NCI-H524 (cell line): ENCODE measurements at places on chromosomes 3 and 15.

- DNase-seq = peak; percentile 61
These were observed at the start of gene STAC for GRCh38 chr3:36380221-36381031. Gene STAC (plus strand): TSS chr3:36380504. CDS start chr3:36380644, 140 bp downstream.

- DNase-seq = no peak
These were observed 125.2 kb upstream of the ARHGEF3 start for GRCh38 chr3:56926947-56927282.

GRCh38 chr15:70748281-70748747, 15.0 kb downstream of the UACA start:
- DNase-seq = no peak

GRCh38 chr3:190517687-190518086, 3.8 kb downstream of the IL1RAP start:
- no peak for DNase-seq

GRCh38 chr3:13706451-13706850, 157.5 kb downstream of the FBLN2 start:
- DNase-seq = no peak

DNA sequence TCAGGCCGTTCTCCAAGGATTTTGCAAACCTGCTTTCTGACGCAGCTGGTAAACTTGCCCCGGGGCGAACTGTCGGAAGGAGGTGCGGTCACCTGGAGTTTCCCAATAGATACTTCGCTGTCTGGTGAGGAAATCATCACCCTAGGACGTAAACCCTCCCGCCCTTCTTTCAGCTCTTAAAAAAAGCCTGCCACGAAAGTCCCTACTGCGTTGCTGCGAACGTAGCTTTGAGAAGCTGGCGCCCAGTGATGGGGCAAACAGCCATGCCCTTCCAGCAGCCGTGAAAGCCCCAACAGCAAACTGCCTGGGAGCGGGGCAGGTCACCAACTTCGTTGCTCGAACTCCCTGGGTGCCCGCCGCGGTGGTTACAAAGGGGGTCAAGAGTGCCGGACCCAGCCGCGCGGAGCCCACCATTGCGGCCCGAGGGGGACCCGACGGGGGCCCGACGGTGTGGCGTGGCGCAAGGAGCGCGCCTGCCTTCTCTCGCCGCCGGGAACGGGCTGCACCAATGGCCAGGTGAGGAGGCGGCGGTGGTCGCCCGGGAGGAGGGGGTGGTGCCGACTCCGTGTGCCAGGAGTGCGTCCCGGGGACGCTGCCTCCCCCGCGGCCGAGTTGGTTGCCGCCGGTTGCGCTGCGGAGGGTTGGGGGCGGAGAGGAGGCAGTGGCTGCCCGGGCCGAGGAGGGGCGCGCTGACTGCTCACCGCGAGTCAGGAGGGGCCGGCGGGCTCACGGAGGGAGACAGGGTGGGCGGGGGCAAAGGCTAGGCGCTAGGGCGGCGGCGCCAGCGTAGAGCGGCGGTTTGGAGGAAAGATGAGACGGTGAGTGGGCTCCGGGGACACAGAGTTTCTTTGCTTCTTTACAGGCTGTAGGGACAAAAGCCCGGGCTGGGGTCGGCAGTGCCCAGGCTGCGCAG, at the start of gene PHLDB2:
PHLDB2 (plus strand) TSS at position 205 of the 913 bp plus-strand sequence. CDS start 24,813 bp downstream, outside the sequence.
- peak; percentile 77 for DNase-seq

- DNase-seq = no peak
These were observed 292.0 kb upstream of the NECTIN3 start for GRCh38 chr3:110779581-110779980.

DNA sequence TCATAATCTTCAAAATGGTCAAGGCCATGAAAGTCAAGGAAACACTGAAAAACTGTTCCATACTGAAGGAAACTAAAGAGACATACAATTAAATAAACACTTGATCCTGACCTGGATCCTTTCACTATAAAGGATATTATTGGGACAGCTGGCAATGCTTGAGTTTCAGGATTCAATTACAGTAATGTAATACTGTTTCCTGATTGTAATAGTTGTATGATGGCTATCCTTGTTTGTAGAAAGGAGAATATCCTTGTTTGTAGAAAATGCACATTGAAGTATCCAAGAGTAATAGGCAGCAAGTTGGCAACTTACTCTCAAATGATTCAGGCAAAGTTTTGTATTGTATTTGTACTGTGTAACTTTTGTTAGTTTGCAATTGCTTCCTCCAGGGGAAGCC, 4.6 kb downstream of the CIDEC start:
- peak; percentile 37 for DNase-seq

DNA sequence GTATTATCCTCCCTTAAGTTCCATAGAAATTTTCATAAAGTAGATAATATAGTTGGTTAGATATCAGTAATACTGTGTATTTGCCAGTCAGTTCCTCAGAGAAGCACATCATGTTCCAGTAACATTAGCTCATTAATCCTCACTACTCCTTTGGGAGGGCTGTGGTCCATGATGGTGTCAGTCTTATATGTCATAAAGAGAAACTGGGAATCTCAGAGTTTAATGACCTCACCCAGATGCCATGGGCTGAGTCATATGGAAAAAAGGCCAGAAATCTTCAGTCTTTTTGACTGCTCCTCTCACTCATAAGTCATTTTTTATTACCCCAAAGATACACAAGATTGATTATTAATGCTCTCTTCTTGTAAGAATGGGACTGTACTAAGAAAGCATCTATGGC, 188.6 kb downstream of the CHL1 start:
- DNase-seq = no peak

GRCh38 chr3:12288182-12289129, at the start of gene PPARG:
Gene PPARG (plus strand): TSS chr3:12289070. CDS start chr3:12379712, 90,642 bp downstream.
- no peak for DNase-seq

DNA sequence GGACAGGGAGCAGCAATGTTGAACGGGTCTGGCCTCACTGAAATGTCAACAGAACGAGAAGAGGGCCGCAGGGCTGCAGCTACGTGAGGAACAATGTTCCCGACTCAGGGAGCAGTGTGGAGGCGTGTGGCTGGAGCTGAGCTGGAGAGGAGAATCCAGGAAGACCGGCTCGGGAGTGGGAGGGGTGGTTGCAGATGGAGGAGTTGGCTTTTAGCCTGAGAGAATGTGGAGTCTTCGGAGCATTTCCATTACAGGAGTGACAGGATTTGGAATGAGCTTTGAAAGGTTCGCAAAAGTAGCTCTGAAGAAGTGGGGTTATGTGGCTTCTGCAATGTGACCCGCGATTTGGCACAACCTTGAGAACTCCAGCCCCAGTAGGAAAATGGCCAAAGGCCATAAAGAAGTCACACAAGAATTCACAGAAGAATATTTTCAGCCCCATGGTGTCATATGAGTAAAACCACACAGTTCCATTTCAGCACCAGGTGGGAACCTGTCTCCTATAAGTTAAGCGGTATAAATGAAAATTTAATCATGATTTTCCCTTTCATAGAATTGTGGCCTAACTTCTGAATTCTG, 78.8 kb upstream of the NSMCE3 start:
- DNase-seq = no peak
